ENCODE measurements at places on chromosomes 2 and 18. TPM values are rescaled to one million over a fixed set of nuclear protein-coding genes. Genes with fewer than 3 reads are reported as not detected.
A peak's percentile ranks its signal among the peaks of the same experiment; 100 is the strongest.

- DNase-seq, result no peak
Observed at GRCh38 chr2:170047331-170048065, 130.4 kb upstream of the MYO3B start.

GRCh38 chr2:218026676-218027425, 24.1 kb upstream of the TNS1 start:
- DNase-seq, result no peak

GRCh38 chr2:166773308-166773949, 114.9 kb upstream of the XIRP2 start:
- no peak for DNase-seq

GRCh38 chr2:1599301-1600085, 144.8 kb downstream of the PXDN start:
- no peak for DNase-seq

GRCh38 chr2:118186858-118187254, 98.6 kb downstream of the INSIG2 start:
- no peak for DNase-seq

- peak; percentile 87 for DNase-seq
Observed at GRCh38 chr18:11246495-11247300, 97.3 kb upstream of the PIEZO2 start.

DNA sequence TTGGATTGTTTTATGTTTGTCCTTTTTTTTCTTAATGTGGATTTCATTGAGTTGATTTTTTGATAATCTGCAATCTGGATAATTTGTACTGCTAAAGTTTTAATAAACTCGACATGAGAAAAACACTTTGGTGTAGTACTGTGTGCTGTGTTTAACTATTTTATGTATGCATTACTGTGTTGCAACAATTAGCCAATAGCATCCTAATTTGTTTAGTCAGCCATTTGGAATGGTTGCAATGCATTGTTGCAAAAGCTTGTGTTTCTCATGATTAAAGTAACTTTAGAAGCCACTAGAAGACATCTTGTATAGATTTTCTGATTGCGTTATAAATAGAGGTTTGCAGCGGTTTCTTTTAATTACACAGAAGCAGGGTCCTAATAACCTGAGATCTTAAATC, 53.5 kb downstream of the PPIG start:
- DNase-seq, result no peak

DNA sequence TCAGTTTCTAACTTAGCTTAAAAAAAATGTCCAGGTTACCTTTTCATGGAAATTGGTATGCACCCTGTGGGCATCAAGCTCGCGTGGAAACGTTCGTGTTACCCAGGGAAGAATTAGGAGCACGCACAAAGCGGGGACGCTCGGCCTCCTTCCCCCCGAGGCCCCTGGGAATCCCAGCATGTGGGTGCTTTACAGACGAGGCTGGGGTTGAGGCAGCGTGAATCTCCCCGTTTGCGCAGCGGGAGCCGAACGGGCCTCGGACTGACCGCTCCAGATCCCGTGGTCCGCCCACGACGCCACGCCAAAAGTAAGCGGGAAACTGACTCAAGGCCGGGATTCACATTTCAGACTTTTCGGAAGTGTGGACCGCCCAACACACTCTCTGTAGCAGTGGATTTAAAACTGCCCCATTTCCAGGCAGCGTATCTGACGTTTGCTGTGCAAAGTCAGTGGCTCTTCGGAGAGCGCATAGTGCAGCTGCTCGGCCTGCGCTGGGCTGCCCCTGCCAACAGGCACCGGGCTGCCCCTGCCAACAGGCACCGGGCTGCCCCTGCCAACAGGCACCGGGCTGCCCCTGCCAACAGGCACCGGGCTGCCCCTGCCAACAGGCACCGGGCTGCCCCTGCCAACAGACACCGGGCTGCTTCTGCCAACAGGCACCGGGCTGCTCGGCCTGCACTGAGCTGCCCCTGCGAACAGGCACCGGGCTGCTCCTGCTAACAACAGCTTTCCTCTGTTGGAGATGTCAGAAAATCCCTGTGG, 49.7 kb downstream of the SH3YL1 start:
- no peak for DNase-seq

DNA sequence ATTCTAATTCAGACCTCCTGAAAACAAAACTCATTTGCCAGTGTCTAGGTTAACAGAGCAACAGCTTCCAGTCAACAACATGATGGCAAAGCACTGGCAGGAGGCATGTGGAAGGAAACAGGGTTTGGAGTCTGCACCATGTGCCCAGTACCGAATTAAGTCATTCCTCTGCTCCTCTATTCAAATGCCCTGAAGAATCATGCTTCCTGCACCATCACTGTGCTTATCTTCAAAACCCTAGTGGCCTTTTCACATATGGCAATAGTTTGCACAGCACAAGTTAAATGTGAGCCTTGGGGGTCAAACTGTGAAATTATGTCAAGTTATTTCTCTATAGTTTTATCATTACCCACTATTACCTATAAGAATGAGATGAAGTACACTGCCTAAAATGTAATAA, 75.4 kb upstream of the GRB14 start:
- DNase-seq, result no peak

GRCh38 chr18:62287781-62288664, 37.1 kb upstream of the TNFRSF11A start:
- DNase-seq, result no peak

GRCh38 chr2:8753609-8754008, 71.8 kb downstream of the ID2 start:
- no peak for DNase-seq

DNA sequence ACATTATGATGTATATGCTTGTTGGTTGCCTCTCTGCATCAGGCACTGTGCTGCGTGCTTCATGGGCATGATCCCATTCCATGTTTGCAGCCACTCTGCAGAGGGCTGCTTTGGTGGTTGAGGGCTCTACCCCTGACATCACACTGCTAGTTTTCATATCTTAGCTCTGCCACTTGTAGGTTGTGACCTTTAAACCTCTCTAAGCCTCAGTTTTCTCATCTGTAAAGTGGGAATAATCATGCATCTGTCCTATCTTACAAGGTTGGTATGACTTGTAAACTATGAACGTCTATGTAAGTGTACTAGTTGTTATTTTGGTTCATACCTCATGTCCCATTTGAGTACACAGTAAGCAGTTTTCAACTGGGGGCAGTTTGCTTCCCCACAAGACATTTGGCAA, 260.4 kb downstream of the PHLPP1 start:
- no peak for DNase-seq

DNA sequence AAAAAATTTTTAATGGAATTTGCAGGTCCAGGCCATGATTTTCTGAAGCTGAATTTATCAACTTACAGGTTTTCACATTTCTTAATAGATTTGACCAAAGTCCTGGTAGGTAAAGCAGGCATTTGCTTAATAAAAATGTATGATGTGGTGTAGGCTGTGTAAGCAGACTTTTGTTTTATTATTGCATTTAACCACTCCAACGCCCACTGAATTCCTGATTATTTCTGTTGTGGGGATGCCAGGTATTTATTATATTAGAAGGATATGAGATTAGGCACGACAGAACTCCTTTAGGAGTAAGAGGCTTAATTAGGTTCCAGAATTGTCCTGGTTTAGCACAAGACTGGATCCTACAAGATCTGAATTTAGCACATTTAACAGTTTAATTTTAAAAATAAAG, 111.1 kb downstream of the ADCYAP1 start:
- DNase-seq, result no peak

GRCh38 chr2:240255165-240255491, 114.7 kb upstream of the OTOS start:
- DNase-seq, result no peak

GRCh38 chr18:62258616-62259015, 66.5 kb upstream of the TNFRSF11A start:
- DNase-seq, result peak; percentile 38

Gene SEC11C
- 9.0 TPM for polyA plus RNA-seq

Gene SLC23A3
- polyA plus RNA-seq, result 1.3 TPM

Gene STPG4
- not detected for polyA plus RNA-seq

Gene STEAP3
- polyA plus RNA-seq, result 23.4 TPM

Gene CDH2
- polyA plus RNA-seq, result 4.4 TPM

Gene MATN3
- polyA plus RNA-seq, result 1.6 TPM

Gene MALL
- polyA plus RNA-seq, result 6.8 TPM

Gene LINC00305
- polyA plus RNA-seq, result not detected

Gene RAB27B
- 0.61 TPM for polyA plus RNA-seq

Gene NCKAP5
- 3.3 TPM for polyA plus RNA-seq

Gene MPP4
- 0.13 TPM for polyA plus RNA-seq

All from forelimb muscle (tissue), 1 donor.